Ascending aorta (tissue), 2 donors: ENCODE measurements at places on chromosomes 16 and 17.

DNA sequence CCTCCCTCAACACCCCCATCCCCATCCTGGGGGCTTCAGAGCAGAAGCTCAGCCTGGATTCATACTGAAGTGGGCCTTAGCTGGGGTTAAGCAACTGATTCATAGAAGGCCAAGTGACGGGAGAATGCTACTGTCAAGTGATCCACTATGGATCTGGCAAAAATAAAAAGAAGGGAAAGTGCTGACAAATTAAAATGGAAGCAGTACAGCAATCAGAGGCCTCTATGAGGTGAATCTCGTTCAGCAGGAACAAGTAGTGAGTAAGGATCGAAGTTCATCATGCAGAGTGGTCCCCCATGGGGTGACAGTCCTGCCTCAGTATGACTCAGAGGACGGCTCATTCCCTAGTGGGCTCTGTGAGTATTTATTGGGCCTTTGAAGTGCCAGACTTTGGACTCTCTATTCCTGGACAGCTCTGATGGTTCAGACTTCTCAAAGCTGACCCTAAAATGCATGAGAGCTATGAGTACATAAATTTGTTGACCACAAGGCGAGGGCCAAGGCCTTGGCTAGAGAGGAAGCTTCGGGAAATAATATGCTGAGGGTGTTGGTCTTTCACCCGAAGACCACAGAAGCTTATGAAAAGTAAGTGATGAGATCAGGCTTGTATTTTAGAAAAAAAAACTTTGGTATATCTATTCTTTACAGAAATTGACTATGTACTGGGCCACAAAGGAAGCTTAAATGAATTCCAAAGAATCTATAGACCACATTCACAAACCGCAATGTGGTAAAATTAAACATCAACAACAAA lies 5.3 kb upstream of the NSMCE1 start:
- DNase-seq: no peak

GRCh38 chr17:522919-523318 lies 170.3 kb upstream of the RPH3AL start:
- no peak for DNase-seq

GRCh38 chr17:3536716-3537115 lies 20.9 kb downstream of the TRPV3 start:
- no peak for DNase-seq

DNA sequence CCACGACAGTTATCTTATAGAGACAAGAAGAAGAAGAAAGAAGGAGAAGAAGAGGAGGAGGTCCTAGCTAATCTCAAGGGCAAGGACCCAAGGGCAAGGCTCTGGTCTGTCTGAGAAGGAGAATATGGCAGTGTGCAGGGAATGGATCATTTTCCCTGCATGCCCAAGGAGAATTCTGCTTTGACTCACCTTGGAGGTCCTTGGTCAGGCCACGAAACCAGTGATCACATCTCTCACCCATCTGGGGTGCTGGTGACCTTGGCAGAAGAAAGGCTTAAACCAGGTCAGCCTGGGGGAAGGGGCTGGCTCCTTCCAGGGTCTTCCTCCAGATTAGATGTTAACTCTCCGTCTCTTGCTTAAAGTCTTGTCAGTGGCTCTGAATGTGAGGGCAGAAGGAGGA lies 1.6 kb upstream of the FMNL1 start:
- DNase-seq: no peak

- DNase-seq: no peak
Observed at GRCh38 chr16:1902547-1903219, 15.5 kb downstream of the HS3ST6 start.

DNA sequence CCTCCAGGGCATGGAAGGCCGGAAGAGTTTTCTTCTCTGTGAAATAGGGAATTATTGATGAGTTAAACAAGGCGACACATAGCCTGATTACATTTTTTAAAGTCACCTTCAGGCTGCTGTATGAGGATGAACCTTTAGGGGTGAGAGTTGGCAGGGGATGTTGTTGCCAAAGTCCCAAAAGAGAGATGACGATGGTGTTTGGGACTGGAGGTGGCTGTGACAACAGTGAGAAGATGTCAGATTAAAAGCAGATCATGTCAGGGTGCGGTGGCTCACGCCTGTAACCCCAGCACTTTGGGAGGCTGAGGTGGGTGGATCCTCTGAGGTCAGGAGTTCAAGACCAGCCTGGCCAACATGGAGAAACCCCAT lies 16.8 kb upstream of the ASGR2 start:
- no peak for DNase-seq

DNA sequence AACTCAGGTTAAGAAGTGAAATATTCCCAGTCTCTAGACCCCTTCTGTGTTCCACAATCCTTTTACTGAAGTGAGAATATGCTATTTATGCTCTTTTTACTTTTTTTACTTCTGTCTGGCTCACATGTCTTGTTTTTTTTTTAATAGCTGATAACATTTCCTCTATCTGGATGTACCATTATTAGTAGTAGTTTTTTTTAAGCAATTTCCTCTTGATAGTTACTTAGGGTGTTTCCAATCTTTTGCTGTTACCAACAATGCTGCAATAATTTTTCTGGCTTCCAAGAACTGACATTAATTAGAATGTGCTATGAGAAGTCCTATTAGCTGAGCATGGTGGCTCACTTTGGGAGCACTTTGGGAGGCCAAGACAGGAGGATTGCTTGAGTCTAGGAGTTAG lies 32.0 kb downstream of the KSR1 start:
- no peak for DNase-seq

DNA sequence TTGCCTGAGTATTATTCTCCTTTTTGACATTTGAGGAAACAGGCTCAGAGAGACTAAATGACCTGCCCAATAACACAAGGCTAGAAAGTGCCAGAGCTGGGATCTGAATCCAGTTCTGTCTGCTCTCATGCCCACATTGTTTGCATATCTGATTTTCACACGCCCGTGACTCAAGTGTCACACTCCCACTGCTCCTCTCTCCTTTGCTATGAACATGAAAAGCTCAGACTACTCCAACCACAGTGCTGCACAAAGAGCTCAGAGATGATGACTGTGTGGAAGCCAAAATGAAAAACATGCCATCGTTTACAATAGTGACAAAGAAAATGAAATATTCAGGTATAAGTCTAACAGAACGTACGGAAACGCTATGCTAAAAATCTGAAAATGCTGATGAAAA lies 107.9 kb downstream of the SMG6 start:
- DNase-seq: no peak

DNA sequence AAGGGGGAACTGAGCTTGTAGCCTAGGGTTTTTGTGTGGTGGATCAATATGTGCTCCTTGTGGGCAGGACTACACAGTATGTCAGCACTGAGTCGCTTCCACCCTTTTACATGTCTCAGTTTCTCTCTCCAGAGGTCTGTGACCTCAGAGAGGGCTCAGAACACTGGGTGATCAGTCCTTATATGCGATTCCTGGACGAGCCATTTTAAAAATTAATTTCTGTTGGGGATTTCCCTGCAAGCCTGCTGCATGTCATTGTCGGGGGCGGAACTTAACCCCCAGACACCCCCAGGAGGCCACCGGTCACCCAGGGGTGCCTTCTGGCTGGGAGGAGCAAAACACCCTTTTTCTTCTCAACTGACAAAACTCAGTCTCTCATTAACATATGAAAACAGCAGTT lies 14.1 kb downstream of the DHRS7B start:
- no peak for DNase-seq

DNA sequence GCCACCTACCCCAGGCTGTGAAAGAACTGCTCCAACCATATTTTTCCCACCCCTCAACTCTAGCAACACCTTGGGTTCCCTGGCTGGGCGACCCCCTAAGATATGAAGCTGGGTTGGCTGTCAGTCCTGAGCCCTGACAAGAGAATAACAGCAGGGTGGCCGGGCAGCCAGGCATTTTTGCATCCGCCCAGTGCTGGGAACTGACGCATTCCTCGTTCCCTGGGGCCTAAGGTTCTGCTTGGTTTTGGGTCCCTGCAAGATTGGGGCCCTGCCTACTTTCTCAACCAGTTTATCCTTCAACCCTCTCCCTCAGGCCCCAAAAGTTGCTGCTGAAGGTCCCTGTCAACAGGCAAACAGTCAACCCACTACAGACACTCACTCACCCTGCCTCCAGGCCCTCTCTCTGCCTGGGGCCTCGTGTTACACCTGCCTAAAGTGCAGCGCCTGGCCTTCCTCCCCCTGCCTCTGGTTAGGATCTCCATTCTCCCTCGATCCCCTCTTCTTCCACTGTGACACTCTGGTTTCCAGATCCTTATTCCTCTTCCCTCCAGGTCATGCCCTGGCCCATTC lies 151.5 kb downstream of the STX8 start:
- DNase-seq: no peak

DNA sequence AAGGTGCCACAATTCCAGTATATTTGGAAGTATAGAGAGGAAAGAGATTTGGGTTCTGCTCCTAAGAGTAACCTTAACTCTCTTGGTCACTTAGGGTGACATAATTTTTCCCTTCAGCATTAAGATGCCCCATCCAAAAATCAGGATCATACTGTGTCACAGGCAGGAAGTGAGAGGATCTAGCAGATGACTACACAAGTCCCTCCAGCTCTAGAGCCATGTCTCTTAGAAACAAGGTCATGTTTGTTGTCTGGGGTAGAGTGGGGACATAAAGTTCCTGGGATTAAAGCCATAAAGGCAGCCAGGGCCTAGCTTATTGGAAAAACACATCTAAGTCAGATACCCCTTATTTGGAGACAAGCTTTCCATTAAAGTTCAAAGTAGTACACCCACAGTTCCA lies 2.7 kb downstream of the CCL8 start:
- DNase-seq: no peak

- DNase-seq: no peak
Observed at GRCh38 chr17:76993651-76994050, 125.4 kb downstream of the MGAT5B start.

- no peak for DNase-seq
Observed at GRCh38 chr17:63646488-63646806, 24.2 kb downstream of the MAP3K3 start.

- DNase-seq: no peak
Observed at GRCh38 chr16:813204-813915, 12.8 kb upstream of the GNG13 start.

- DNase-seq: peak; percentile 40
Observed at GRCh38 chr16:53503991-53504663, 1.1 kb upstream of the AKTIP start.

DNA sequence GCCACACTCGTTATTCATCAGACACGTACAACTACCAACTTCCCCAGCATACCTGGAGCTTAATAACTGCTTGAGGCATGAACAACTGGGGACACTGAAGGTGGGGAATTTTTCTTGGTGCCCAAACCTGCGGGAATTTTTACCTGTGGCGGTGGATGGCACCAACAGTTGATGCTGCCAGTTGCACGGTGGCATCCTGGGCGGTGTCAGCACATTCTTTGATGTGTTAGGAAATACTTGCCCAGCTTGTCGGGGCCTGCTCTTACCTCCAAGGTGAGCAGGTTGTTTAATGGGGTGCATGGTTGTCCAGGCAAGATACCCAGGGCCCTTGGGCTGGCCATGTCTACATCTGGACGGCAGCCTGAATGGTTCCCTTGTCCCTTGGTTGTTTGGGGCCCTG lies 79.6 kb downstream of the CRISPLD2 start:
- no peak for DNase-seq

DNA sequence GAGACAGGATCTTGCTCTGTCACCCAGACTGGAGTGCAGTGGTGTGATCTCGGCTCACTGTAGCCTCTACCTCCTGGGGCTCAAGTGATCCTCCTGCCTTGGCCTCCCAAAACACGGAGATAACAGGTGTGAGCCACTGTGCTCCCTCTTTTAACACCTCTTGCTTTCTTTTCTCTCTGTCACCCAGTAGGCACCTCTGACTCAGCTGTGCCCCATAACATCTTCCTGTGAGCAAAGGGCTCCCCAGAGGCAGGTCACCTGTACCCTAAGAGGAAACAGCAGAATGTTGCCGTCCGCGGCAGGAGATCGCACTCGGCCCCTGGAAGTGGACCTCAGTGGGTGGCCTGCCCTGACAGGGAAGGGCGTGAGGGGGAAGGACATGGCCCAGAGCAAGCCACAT lies 918 bp upstream of the NLRC3 start:
- no peak for DNase-seq

GRCh38 chr17:70622368-70623260 lies 453.3 kb downstream of the KCNJ2 start:
- DNase-seq: no peak

DNA sequence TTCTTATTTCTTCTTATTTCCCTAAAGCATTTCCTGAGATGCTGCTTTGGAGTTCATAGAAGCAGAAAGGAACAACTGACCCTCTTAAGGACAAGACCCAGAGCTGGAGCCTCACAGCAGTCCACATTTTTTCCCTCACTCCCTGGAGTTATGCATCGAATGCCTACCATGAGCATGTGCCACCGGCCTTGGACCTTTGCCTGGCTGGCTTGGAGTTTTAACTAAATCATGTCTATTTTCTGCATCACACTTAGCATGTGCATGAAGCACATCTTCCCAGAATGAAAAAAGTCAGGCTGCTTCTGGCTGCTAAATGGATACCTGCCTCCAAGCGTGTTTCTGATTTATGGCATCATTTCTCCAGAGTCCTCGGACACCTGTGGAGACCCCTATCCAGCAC lies 104.5 kb downstream of the SPACA3 start:
- no peak for DNase-seq

GRCh38 chr17:28327709-28328108 lies 7.6 kb downstream of the IFT20 start:
- DNase-seq: no peak

DNA sequence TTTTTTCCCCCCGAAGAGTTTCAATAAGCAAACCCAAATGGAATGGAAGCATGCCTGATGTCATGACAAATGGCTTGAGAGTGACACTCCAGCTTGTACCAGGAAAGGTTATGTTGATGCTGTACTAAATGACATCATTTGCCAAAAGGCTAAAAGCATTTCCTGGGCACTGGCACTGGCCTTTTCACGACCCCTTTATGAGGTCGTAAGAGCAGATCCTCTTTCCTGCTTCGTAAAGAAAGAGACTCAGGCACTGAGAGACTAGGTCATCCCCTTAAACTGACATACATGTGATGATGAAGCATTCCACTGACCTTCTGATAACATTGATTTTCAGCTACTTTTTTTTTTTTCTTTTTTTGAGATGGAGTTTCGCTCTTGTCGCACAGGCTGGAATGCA lies 30.5 kb downstream of the CEP295NL start:
- DNase-seq: no peak

DNA sequence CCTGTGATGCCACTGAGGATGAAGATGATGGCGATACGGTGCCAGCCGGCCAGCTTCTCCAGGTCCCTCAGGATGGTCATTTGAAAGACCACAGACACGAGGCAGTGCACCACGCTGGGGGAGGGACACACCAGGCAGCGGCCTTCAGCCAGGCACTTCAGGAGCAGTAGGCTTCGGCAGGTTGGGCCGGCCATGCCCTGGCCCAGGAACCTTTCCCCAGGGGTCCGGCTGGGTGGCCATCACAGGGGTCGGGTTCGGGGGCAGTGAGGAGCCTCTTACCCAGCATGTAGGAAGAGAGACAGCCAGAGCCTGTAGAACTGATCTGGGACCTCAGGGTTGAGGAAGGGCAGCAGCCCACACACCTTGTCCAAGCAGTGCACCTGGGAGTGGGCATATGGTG lies 5.3 kb downstream of the AANAT start:
- no peak for DNase-seq

DNA sequence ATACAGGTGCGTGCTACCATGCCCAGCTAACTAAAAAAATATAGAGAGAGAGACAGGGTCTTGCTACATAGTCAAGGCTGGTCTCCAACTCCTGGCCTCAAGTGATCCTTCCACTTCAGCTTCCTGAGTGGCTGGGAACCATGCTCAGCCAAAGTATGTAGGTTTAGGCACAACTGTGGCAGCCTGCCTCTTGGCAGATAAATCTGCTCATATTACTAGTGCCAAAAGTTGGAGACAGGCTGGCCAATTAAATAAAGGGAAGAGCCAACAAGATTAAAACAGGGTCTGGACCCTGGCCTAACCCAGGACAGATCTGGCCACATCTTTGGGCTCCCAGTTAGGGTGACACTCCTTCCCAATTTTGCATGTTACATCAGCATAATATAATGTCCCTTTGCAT lies 151.7 kb downstream of the CBLN1 start:
- no peak for DNase-seq
